ENCODE measurements at places on chromosomes 16 and 17. TPM values are rescaled to one million over a fixed set of nuclear protein-coding genes. Genes with fewer than 3 reads are reported as not detected.

DNA sequence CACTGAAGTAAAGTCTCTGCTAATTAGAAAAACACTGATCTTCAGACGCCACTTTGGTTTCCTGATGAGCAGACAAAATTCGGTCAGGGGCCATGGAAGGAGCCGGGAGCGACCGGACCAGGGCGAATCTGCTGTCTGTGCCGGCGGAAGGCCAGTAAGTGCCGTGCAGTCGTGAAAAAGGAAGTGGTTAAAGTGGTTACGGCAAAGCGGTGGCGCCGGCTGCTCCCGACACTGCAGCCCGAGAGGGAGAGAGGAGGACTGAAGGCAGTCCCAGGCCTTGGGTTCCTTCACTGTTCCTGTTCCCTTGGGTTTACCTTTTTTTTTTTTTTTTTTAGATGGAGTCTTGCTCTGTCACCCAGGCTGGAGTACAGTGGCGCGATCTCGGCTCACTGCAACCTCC is 17.3 kb upstream of the HEXD start:
- DNase-seq: no peak

GRCh38 chr16:56532714-56533113 is 12.9 kb upstream of the BBS2 start:
- no peak for DNase-seq

DNA sequence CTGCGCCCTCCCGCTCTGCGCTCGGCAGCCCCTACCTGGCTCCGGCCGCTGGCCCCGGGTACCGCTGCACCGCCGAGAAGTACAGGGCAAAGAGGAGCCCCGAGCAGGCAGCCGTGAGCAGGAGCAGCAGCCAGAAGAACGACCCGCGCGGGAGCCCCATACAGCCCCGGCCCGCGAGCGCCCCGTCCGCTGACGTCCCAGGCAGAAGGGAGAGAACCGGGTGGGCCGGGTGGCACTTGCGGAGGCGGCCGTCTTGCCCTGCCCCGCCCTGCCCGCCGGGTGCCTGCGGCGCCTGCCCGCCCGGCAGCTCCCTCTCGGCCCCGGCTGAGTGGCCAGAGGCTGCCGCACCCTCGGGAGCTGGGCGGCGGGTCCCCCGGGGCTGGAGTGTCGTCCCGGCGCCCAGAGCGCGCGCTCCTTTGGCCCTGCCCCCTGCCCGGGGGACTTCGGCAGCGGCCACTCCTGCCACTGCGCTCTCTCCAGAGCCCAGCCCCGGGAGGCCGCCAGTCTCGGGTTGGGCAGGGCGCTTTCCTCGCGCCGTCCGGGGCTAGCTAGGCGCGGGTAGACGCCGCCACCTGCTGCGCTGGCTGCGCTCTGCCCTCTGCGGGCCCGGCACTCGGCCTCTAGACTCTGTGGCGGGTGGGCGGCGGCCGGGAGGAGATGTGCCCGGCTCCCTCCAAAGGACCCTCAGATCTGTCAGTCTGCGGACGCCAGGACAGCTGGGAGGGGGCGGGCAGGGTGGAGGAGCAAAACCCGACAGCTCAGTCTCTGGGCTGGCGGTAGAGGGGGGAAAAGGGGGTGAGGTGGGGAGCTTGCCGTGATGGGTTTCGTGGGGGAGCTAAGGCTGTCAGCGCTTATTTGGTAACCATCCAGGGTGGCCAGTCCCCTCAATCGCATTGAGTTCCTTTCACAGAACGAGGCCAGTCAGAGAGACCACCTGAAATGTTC is at the start of gene ST6GALNAC2:
Gene ST6GALNAC2, minus strand, starts transcription at position 212 of the 945 bp plus-strand sequence. Its CDS starts 52 bp downstream, at position 160.
- DNase-seq: peak; percentile 76

DNA sequence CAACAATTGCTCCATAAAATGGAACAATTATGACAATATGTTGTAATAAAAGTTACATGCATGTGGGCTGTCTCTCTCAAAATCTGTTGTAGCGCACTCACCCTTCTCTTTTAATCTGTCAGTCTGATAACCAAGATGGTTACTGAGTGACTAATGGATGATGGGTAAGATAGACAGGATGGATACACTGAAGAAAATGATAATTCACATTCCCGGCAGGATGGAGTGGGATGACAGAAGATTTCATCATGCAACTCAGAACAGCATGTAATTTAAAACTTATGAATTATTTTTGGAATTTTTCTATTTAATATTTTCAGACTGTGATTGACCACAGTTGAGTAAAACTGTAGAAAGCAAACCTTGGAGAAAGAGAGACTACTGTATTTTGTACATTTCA is 30.5 kb downstream of the CDH13 start:
- DNase-seq: no peak

DNA sequence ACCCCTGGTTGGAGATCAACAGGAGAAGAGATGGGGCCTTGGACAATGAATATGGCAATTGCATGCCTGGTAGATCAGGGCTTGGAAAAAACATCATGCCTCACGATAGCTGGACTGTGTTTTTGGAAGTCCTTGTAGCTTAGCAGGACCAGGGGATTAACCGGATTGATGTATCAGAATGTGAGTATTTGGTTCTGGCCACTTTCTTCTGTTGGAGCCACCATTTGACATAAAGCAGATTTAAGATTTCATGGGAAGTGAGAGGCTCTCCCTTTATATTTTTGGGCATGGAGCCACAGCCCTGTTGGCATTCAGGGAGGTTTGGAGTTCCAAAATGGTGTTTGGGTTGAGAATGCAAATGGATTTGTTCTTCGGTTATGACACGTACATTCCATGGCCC is 424.7 kb upstream of the MAF start:
- DNase-seq: no peak

TM4SF5 gene
- total RNA-seq: not detected

DNA sequence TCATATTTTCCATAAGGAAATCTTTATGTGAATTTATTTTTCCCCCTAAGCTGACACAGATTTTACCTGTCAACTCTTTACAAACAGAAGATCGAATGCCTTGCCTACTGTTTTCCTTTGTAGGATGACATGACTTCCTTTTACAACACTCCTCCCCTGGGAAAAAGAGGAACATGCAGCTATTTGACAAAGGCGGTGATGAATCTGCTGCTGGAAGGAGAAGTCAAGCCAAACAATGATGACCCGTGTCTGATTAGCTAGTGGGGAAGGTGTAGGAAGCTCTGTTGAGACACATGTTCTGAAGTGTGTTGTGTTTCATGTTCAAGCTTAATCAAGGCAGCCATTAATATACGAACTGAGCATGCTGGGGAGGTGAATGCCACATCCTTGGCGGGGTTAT is 238.0 kb downstream of the PHKB start:
- DNase-seq: no peak

DNA sequence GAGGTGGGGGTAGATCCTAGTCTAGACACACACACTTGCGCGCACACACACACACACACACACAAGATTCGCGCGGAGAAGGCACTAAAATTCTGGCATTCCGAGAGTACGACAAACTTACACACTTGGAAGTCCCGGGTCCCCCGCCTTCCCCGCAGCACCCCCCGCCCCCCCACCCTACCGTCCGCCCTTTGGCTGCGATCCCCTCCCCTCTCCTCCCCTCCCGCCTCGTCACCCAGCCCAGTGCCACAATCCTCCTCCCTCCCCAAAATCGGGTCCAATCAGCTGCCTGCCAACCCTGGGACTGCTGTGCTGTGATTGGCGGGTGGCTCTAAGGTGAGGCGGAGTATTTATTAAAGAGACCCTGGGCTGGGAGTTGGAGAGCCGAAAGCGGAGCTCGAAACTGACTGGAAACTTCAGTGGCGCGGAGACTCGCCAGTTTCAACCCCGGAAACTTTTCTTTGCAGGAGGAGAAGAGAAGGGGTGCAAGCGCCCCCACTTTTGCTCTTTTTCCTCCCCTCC is at the start of gene SOX9:
Gene SOX9, plus strand, starts transcription at position 379 of the 522 bp plus-strand sequence. CDS start 372 bp downstream, outside the sequence.
- peak; percentile 84 for DNase-seq

TMEM92 gene
- total RNA-seq: 0.65 TPM

- DNase-seq: peak; percentile 58
Measured at GRCh38 chr16:10868596-10869469, 8.2 kb upstream of the CIITA start.

KCNJ18 gene
- not detected for total RNA-seq

GRCh38 chr16:5309946-5310611 is 212.5 kb upstream of the EEF2KMT start:
- no peak for DNase-seq

PPP1R27 gene
- not detected for total RNA-seq

CPNE2 gene
- 17.6 TPM for total RNA-seq

DNA sequence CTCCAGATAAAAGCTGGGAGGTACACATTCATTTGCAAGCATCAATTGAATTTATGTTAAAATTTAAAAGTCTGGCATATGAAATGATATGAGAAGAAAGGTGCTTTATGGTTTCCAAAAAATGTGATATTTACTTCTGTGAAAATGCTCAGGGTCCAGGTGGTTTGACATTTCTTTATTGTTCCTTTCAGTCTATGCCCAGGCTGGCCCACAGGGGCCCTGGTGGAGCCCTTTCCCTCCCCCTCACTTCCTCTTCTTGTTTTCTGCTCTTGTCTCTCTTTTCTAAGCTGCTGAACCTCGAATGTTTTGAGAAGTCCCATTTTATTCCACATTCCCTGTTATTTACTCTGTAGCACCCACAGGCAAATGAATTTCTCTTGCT is 127.8 kb downstream of the HS3ST3B1 start:
- DNase-seq: no peak

DNA sequence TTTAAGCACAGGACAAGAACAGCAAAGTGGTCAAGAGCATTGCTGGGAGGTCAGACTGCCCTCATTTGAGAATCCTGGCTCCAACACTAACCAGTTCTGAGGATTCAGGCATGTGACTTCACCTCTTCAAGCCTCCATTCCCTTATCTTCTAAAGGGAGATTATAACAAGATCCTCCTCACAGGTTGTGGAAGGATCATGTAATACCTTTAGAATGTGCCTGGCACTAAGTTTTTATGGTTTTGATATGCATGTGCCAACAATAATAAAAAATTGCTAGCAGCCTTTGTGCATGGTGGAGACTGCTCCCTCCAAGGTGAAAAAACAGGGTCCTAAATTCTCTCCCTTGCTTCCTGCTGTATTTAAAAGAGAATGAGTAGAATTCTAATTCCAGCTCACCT is 36.0 kb upstream of the ADAMTS18 start:
- DNase-seq: no peak

- DNase-seq: peak; percentile 60
Measured at GRCh38 chr17:45020354-45021138, 30.9 kb downstream of the DCAKD start.

GRCh38 chr17:6442775-6443174 is 1.5 kb upstream of the PIMREG start:
- no peak for DNase-seq

DNA sequence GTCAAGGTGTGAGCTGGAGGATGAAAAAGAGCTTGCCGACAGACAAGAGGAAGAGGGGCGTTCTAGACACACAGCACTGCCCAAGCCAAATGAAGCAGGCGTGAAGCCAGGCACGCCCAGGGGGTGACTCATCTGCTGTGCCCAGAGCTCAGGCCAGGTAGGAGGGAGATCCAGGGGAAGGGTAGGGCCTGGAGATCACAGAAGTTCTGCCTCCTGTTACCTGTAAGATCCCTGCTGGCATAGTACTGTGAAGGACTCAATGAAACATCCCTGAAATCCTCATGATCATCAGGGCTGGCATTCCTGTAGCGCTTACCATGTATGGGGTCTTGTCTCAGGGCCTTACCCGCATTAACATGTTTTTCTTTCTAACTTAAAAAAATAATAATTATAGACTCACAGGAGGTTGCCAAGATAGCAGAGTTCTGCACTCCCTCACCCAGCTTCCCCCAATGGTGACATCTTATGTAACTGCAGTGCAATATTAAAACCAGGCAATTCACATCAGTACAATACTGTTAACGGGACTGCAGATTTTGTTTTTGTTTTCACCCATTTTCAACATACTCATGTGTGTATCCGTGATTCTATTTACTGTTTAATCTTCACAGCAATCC is 158.6 kb downstream of the XYLT1 start:
- DNase-seq: peak; percentile 39

GRCh38 chr16:69481901-69482341 is 57.5 kb downstream of the CYB5B start:
- peak; percentile 90 for DNase-seq

MGRN1 gene
- 44.6 TPM for total RNA-seq

DNA sequence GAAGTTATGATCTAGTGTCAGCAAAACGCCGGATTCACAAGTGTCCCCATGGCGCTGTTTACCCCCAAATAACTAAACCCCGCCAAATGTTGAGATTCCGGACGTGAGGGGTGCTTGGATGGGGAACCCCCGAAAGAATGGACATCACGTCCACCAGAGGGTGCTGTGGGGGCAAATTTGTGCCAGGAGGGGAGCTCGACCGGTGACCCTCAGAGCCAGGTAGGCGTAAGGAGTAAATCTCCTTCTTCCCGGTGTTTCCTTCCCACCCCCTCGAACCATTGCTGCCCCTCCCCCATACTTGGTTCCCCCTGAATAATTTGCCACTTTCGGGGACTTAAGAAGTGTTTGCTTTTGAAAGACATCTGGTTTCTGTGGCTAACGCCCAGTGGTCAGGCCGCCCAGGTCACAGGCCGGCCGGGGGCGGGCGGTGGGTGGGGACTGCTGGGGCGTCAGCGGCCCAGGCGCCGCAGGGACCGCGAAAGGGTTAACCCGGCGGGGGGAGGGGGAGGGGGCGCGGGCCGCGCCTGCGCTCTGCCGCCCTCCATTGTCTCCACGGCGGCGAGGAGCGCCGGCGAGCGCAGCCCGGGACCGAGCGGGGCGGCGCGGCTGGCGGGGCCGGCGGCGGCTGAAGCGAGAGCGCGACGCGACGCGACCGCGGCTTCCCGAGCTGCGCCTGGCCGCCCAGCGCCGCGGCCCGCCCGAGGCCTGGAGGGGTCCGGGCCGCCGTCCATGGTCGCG is at the start of gene ZNRF1:
Gene ZNRF1, plus strand, starts transcription at position 544 of the 738 bp plus-strand sequence. CDS start 648 bp downstream, outside the sequence.
- DNase-seq: peak; percentile 87

- no peak for DNase-seq
Measured at GRCh38 chr16:17129971-17130370, 340.8 kb downstream of the XYLT1 start.

All from left cardiac atrium (tissue), 4 donors.